ENCODE measurements at places on chromosomes 4 and X.

DNA sequence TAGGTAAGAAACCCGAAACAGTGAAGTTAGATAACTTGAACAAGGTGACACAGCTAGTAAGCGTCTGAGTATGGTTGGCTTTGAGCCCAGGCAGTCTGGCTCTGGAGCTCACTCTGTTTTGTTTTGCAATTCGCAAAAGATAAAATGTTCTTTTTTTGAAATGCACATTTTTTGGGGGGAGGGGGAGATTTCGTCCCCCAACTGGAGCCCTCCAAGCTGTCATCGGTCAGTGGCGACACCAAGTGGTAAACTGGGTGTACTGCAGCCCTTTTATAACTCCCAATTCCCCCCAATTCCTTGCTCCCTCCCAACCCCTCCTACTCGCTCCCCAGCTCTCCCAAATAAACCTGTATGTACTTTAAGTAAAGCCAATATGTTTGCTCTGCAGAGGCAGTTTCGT lies 2.8 kb upstream of the CLCN5 start:
- DNase-seq = no peak

DNA sequence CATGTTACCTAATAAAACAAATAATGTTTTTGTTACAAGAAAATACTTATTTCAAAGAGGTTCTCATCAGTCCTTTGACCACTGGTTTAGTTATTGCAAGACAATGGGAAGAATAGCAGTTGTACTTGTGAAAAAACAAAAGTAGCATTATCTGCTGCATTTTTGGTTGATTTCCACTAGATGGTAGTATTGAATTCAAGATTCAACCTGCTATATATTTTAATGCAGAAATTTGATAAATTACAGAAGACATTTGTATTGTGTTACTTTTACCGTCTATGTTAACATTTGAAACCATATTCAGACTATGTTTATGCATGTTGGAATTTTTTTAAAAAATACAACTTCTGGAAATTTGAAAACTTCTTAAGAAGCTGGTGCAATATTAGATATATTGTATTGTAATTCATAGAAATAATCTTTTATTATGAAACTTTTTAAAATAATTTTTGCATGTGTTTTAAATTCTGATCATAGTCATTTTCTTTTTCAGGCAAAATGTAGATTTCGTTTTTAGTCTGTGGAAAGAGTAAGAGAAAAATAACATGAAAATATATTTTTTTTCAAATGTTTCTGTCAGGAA lies 56.4 kb downstream of the SPCS3 start:
- DNase-seq = no peak

DNA sequence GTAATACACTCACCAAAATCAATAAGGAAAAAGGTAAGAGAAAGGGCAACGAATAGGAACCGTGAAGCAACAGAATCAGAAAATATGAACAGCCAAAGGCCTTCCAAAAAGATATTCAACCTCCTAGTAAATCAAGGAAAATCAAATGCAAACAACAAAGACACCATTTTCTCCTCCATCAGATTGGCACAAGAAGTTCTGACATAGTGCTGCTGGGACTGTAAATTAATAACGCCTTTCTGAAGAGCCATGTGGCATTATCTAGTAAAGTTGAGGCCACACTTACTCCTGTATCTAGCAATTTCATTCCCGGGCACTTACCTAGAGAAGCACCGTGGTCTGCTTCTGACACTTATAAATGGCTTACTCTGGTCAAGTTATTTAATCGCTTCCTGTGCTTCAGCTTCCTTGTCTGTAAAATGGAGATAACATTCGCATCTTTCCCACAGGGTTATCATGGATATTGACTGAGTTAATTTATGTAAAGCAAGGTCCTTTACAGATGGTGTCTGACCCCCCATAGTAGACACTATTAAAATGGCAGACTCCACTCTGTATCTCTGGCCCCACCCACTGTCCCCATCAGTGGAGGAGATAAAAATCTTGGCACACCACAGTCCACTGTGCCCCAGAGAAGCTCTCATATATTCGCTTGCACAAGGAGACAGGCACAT lies 20.5 kb upstream of the ENPP6 start:
- no peak for DNase-seq

GRCh38 chr4:9608300-9608699 lies 164.1 kb downstream of the DEFB131A start:
- no peak for DNase-seq

- no peak for DNase-seq
These were observed 340.9 kb upstream of the CTSO start for GRCh38 chr4:156294577-156294976.
